ENCODE measurements at places on chromosomes 4 and X.

GRCh38 chrX:72609313-72609712 lies 36.7 kb upstream of the HDAC8 start:
- no peak for DNase-seq

DNA sequence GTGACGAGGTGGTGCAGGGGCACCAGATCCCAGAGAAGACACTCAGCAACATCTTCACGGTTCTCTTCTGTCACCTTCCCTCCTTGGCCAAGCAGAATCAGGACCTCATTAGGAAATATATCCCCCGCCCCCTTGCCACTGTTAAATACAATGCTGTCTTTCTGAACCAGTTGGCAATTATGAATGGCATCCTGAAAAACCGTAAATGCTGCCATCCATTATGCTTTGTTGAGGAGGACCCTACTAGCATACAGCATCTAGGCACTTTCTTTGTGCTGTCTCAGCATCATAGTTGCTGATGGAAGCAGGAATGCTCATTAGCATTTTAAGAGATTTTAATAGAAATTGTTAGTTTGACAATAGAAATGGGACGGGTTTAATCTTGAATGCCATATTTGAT lies 138.5 kb downstream of the DCLK2 start:
- peak; percentile 92 for DNase-seq

- no peak for DNase-seq
Measured at GRCh38 chrX:150773634-150774033, 80.4 kb downstream of the MTMR1 start.

- DNase-seq: no peak
Measured at GRCh38 chr4:166658585-166658984, 575.7 kb downstream of the SPOCK3 start.

DNA sequence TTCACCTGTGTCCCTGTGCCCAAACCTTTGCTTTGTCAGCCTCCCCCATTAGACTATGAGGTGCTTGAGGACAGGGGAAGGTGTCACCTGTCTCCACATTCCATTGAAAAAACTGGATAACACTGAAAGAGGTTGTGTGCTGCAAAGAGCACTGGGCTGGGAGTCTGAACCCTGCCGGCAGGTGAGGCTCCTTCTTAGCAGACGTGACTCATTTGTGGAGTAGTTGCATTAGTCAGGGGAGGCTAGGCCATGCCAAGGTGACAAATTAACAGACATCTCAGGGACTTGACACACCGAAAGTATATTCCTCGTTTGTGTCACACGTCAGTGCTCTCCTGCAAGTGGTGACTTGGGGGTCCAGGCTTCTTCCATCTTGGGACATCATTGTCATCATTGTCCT lies 95.9 kb upstream of the STX18 start:
- no peak for DNase-seq

DNA sequence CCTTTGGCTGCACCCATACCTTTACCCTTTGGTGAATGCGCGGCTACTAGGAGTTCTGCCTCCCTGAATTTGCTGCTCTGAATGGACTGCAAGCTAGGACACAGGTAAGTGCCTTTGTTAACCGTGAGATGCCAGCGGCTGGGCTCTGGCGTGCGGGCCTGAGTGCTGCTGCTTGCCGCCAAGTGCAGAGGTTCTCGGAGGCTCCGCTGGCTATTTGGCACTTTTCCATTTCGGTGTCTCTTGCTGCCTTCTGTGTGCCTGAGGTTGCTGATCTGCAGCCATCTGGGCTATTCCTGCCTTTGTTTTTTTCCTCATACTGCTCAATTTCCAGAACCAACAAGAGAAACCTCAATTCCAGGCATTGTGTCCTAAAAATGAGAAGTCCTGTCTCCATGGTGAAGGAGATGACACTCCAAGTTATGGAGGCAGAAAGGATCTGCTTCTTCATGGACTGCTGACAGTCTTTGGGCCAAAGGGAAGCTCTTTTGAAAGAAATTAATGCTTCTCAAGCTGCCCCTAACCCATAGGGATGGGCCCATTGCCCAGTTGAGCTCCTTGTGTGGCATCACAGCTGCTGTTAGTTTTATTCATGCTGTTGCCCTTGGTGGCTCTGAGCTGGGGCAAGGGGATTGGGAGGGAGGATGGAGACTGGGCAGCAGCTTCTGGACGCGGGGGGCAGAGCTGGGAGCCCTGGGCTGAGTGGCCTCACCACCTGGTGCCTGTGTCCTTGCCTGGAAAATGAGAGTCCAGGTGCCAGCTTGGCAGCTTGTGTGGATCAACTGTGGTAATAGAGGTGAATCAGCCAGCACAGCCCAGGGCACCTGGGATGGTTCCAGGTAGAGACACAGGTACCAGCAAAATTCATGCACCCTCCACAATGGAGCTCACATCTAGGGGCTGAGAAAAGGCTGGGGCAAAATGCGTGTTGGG lies 3.8 kb upstream of the TBC1D14 start:
- no peak for DNase-seq

GRCh38 chr4:100848841-100849240 lies 331.0 kb upstream of the EMCN start:
- DNase-seq: peak; percentile 23

- no peak for DNase-seq
Measured at GRCh38 chr4:67892905-67893304, 9.1 kb upstream of the TMPRSS11D start.

DNA sequence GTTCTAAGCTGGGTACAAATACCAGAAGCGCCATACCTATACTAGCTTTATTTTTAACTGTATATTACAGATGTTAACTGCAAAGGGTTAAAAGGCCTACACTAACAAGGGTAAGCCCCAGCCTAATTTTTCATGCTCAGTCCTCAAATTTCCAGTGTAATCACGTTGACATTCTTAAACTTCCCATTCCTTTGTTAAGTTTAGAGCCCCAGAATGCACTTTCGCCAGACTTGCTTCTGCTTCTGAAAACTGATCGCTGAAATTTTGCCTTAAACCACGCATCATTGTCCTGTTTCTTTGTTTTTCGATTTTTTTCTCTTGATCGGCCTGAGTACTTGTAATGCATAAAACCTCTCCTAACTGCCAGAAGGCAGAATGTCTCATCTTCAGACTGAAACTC lies 2141.9 kb upstream of the AGA start:
- DNase-seq: no peak

DNA sequence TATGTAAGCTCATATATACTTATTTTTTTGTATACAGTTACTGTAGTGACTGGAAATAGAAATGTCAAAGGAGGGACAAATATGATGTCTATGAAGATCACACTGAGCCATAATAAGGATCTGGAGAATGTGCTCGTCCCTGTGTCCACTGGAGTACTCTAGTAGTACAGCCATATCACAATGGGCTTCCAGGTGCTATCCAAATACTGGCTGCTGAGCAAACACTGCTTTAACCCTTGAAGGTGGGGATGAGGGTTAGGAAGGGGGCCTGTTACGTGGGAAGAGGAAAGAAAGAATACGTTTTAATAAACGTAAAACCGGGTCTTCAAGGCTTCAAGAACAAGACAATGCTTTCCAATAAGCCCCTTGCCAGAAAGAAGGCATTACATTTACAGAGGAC lies 29.8 kb upstream of the TMEM150C start:
- no peak for DNase-seq

DNA sequence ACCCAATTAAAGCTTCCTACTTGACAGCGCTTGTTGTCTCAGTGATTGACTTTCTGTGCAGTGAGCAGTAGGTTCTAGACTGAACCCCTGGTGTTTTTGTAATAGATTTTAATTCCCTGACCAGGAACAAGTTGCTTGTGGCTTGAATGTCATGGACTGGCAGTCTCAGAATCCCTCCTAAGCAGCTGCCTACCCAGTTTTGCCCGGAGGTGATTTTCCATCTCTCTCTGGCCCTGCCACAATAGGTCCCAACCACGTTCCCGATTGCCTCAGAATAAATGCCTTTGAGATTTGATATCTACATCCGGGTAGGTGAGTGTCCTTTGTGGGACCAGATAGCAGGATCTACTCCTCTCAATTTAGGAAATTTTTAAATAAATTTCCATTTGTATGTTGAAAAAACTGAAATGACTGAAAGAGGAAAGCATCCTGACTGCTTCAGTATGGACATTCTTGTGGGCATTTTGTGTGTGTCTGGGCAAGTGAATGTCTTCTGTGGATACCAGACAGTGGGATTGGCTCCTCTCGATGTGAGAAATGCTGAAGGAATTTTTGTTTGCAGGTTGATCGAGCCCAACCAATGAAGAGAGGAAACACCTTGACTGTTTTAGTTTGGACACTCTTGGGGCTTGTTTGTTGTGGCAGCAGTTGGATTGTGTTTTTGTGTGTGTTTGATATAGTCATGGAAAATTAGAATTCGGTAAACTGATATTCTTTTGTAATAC lies 1607.4 kb downstream of the C4orf33 start:
- no peak for DNase-seq

GRCh38 chr4:186917136-186917535 lies 193.5 kb upstream of the FAT1 start:
- DNase-seq: no peak

GRCh38 chr4:53067125-53067802 lies 205.1 kb downstream of the RASL11B start:
- no peak for DNase-seq

- DNase-seq: no peak
Measured at GRCh38 chr4:155780775-155781174, 22.0 kb downstream of the GUCY1B1 start.

GRCh38 chr4:158164768-158165213 lies 8.0 kb downstream of the GASK1B start:
- DNase-seq: no peak

DNA sequence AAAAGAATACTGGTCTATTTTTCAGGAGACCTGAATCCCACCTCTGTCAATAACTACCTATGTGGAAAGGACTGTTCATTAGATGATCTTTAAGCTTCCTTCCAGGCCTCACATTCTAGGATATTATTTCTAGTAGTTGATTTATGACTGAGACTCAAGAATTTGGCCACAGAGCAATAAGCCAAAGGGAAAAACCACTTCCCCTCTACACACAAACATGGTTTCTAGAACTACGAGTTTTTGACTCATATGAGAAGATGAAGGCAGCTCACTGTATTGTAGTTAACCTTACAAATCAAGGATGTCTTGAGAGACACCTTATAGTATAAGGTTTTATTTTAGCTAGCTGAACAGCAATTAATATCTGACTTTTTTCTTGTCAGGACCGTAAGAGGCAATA lies 36.9 kb upstream of the GDPD2 start:
- DNase-seq: no peak

GRCh38 chr4:156794863-156795262 lies 176.7 kb downstream of the PDGFC start:
- DNase-seq: no peak

DNA sequence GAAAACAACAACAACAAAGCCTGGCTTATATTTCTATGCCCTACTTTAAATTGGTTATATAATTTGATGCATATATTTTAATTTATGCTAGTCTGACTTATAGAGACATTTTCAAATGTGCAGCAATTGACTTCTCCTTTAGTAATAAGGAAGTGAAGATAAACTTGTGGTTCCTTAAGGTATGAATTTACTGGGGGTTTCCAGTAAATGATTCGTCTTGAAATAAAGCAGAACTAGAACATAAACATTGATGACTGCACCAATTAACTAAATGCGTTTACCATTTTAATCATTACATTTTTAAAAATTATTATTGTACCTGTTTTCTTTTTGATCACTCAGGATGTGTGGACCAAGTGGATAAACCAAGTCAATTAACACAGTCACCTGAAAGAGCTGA lies 99.6 kb upstream of the CCSER1 start:
- DNase-seq: no peak

GRCh38 chr4:148445071-148445859 lies 3.1 kb upstream of the NR3C2 start:
- DNase-seq: peak; percentile 57

DNA sequence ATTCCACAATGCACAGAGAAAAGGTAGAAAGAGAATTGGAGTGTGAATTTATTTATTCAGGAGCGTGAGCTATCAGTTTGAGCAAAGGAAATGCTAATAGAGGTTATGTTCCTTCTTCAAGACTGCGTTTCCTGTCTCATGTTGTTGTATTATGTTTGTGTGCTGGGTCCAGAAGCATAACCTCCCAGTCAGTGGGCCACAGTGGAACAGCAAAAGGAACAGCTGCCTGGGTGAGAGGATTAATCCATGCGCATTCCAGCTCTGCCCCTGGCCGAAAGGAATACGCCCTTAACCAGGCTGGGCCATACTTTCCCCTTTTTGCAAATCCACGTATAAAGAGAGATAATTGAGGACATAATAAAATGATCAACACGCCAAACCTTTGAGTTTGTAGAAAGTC lies 32.4 kb upstream of the ARX start:
- DNase-seq: no peak

GRCh38 chr4:3323071-3323481 lies 30.3 kb downstream of the RGS12 start:
- no peak for DNase-seq

GRCh38 chrX:69968950-69969349 lies 80.8 kb downstream of the AWAT2 start:
- peak; percentile 2 for DNase-seq

All from globus pallidus (tissue), 1 donor.